ENCODE measurements at places on chromosomes 11 and 22.

DNA sequence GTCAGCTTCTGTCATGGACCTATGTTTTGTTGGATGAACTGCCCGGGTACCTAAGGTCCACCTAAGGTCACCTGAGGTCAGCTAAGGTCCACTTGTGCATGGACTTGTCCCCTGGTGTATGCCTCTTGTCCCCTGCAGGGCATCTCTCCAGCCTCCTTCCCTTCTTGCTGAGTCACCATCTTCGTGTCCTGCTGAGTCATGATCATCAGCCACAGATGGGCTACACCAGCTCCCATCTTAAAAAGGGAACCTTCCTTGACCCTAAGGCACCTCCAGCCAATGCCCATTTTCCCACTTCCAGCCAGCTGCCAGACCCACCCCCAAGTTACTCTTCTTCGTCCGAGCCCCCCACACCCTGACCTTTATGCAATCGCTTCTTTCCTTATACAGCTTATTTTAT is 544.9 kb downstream of the TBC1D22A start:
- no peak for DNase-seq

DNA sequence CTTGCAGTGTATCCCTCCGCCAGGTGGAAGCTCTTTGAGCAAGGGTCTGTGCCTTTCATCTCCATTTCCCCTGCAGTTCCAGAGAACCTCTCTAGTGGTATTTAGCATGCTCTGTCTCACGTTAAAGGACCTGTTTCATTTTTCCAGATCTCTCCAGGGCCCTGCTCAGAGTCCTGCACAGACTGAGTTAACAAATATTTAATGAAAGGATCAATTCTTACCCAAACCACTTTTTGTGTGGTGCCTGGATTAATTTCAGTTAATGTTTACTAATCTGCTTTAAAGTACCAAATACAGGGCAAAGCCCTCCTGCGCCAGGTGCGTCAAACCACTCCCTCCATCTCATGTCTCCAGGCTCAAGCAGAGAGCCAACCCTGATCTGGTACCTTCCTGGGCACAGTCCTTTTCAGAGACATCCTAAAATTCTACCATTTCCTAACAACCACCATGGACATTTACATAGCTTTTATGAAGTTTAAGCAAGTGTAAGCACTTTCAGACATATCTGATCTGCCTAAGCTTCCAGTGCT is 18.7 kb upstream of the ACER3 start:
- no peak for DNase-seq

- no peak for DNase-seq
These were observed 16.0 kb downstream of the POLD3 start for GRCh38 chr11:74608431-74608830.

DNA sequence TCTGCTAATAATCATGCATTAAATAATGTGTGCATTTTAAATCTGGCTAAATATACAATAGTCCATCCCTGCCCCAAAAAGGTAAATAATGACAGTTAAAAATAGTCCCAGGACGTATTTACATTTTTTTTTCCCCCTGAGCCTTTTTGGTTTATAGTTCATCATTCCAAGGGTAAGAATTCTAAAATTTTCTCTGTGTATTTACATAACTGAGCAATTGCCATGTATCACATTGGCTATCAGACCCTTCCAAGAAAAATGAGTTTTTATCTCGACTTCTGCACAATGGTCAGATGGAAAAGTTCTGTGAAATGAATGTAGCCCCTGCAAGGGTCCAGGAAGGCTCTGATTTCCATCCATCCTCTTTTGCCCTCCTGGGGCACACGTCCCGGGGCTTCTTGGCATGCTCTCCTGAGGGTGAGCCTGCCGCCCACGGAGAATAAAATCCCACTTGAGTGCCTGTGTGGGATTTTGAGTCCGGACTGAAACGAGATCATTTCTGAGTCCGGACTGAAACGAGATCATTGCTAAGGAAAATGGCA is 94.1 kb upstream of the ANO1 start:
- DNase-seq, result no peak

- no peak for DNase-seq
These were observed 634.1 kb downstream of the LRRC4C start for GRCh38 chr11:40825201-40825834.
